ENCODE measurements at places on chromosomes 3 and 15. TPM values are rescaled to one million over a fixed set of nuclear protein-coding genes. Genes with fewer than 3 reads are reported as not detected.

- no peak for DNase-seq
Measured at GRCh38 chr3:69203631-69204314, 81.4 kb upstream of the LMOD3 start.

DNA sequence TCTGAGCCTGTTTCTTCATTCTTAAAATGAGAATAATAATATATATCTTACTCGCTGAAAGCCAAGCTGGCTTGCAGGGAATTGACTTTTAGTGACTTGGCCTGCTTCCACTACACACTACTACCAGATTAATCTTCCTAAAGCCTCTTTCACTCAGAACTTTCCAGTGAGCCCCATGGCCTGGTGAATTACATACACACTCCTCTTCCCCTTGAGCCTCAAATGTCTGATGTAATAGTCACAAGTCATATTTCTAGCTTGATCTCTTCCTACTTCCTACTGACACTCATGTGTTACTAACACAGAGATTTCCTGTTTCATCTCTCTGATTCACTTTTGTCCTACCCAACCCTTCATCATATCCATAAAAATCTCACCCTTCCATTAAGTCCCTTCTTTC lies 82.7 kb upstream of the SOX2 start:
- peak; percentile 60 for DNase-seq

- peak; percentile 70 for DNase-seq
Measured at GRCh38 chr3:108388136-108389132, 92.1 kb downstream of the HHLA2 start.

DNA sequence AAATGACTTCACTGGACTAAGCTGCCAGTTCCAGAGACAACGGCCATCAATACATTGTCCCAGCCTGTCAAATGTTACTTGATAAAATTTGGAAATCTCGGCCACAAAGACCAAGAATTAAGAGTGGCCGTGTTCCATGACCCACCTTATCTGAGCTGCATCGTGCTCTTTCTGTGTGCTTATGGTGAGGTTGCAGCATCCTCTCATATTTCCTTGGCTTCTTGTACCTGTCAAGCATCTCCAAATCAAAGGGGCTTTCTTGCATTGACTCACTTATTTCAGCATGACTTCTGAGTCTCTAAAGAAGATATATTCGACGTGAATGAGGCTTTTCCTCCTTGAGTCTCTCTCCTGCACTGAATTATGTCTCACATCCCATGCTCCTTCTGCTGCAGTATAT lies 421.7 kb downstream of the MCTP2 start:
- DNase-seq, result no peak

GRCh38 chr3:69212411-69213160 lies 90.2 kb upstream of the LMOD3 start:
- DNase-seq, result peak; percentile 87

- DNase-seq, result no peak
Measured at GRCh38 chr3:81838457-81838856, 77.0 kb upstream of the GBE1 start.

DNA sequence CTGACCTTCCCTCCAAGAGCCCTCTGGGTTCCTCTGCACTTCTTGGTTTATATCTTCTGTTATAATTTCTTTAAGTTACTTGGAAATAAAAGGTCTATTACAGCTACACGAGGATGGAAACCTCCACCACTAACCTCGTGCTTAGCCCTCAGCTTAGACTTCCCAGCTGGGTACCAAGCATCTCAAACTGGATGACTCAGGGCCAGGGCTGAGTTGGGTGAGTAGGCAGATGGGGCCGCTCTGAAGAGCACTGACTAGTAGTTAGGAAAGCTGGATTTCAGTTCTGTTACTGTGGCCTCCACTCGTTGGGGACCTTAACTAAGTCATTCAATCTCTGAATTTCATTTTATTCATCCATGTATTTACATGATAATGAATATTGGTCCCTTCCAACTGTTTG lies 1036.6 kb downstream of the IGSF11 start:
- peak; percentile 53 for DNase-seq

DNA sequence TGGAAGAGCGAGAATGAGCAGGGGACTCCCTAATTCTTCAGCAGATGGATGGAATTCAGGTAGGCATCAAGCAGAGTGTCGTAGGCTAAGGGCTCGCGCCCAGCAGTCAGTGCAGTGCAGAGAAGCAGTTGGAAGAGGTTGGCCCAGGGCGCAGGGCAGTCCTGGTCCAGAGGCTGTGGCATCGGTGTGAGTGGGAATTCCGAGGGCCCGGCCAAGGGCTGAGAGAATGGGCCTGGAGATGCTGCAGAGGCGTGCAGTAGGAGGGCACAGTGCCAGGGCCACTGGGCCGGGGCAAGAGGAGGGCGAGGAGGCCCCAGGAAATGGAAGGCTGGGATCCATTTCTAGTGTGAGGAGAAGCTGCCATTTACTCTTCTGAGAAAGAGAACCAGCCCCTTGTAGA lies 74.4 kb downstream of the AAGAB start:
- no peak for DNase-seq

- DNase-seq, result peak; percentile 22
Measured at GRCh38 chr3:125192190-125193035, 20.1 kb downstream of the SLC12A8 start.

- DNase-seq, result no peak
Measured at GRCh38 chr15:54790693-54791092, 406.0 kb downstream of the RSL24D1 start.

GRCh38 chr3:60000311-60001105 lies 950.7 kb upstream of the CFAP20DC start:
- no peak for DNase-seq

DNA sequence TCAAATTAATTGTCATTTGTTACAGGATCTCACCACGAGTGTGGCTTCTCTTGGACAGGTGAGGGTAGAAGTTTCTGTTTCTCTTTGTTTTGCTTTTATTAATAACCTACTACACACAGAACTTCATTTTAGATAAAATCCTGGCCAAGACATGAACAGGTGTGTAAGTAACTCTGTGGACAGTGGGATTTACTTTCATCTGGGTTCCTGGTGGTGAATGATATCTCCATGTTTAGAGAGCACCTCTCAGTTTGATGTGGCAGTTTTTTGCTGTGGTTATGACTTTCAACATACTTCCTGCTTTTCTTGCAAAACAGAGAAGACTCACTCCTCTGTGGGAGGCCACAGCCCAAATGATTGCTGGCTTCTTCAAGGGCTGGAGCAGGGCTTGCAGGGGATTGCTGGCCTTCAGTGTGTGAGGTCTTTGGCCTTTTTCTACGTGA lies 71.1 kb upstream of the XCR1 start:
- peak; percentile 72 for DNase-seq

GRCh38 chr15:79206940-79207339 lies 75.6 kb upstream of the ANKRD34C start:
- DNase-seq, result no peak

DNA sequence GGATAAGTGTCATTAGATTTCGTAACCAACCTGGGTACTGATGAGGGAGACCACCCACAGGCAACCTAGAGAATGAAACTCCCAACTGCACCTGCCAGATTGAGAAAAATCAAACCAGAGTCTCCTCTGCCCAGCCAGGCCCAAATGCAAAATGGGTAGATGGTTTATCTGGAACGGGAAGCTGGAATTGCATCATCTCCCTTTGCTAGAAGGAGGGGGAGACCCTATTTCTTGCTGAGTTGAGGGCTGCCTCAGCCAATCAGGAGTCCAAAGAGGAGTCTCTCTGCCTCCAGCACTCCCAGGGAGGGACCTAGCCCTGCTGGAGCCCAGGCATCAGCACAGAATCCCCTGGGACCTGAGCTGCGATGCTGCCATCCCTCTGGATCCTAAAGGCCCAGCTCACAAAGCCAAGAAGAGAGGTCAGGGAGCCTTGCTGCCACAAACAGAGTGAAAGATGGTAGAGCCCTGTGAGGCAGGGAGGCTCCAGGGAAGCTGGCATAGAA lies 8.1 kb downstream of the RMDN3 start:
- no peak for DNase-seq

DNA sequence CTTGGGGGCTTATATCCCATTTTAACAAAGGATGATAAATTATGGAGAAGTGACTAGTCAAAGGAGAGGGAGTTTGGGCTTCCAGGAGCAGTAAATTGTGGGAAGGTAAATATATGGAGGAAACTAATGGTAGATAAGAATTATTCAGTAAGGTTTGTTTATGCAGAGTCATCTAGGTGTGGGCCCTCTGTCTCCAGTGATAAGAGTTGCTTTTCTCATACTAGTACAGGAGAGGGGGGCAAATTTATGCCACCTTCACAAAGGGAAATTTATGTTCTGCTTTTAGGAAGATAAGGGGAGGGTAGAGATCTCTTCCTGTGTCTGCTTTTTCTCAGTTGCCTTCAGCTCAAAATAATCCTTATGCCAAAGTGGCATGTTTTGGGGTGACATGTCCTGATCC lies 383.7 kb upstream of the PPP2R3A start:
- DNase-seq, result no peak

- DNase-seq, result peak; percentile 97
Measured at GRCh38 chr3:184320104-184320445, 5.7 kb downstream of the EIF4G1 start.

GRCh38 chr15:70258369-70259027 lies 160.8 kb upstream of the TLE3 start:
- DNase-seq, result peak; percentile 43

- no peak for DNase-seq
Measured at GRCh38 chr15:31171731-31172130, 70.2 kb upstream of the TRPM1 start.

GRCh38 chr3:179949412-179949811 lies 87.3 kb downstream of the PEX5L start:
- DNase-seq, result no peak

- DNase-seq, result no peak
Measured at GRCh38 chr3:94481226-94481898, 418.5 kb downstream of the NSUN3 start.

- peak; percentile 72 for DNase-seq
Measured at GRCh38 chr15:29937956-29938355, 115.7 kb upstream of the TJP1 start.

GRCh38 chr3:120568598-120568997 lies 27.5 kb upstream of the NDUFB4 start:
- DNase-seq, result no peak

DNA sequence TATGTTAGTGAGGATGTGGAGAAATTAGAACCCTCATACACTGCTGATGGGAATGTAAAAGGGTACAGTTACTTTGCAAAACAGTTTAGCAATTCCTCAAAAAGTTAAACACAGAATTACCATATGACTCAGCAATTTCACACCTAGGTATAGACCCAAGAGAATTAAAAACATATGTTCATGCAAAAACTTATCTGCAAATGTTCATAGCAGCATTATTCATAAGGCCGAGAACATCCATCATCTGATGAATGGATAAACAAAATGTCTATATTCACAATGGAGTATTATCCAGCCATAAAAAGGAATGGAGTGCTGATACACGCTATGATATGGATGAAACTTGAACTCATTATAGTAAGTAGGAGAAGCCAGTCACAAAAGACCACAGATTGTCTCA lies 10.3 kb downstream of the SEC13 start:
- DNase-seq, result peak; percentile 78

DNA sequence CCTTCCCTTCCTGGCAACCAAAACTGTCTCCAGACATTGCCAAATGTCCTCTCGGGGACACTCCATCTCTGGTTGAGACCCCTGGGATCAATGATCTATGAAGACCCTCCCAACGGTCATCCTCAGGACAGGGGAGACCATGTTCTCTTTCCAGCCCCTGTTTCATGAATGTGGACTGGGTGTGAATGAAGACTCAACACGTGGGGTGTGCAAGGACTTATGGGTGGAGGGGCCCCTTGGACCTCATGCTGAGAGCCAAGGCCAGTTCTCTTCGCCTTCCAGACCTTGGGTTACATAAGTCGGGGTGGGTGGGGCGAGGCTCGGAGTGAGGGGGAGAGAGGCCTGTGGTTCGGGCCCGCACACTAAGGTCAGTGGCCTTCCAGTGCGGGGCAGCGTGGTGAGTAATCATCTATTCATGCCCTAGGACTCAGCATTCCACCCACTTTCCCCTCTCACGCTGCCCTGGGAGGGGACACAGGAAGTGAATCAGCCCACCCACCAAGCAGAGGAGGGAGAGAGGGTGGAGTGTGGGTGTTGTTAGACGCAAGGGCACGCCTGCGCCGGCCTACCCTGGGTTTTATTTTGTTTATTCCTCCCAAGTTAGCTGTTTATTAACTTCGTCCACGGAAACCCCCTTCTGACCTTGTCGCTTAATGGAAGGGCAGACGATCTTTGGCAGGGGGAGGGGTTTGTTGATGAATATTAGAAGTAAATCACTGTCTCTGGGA lies 6.7 kb downstream of the PAQR5 start:
- peak; percentile 90 for DNase-seq

DNA sequence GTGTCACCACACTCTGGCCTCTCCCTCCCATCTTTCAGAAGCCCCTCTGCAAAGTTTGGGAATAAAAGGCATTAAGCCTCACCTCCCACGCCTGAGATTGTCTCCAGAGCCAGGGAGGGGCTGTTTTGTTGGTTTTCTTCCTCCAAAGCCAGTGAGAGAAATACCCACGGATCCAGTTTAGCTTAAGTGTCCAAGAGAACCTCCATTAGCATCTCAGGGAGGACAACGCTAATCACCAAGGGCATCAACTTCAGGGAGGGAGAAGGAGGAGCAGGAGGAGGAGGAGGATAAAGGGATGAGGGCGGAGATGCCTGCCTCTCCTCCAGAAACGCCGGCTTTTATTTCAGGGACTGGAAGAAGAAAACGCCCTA lies 101.6 kb downstream of the SRGAP3 start:
- DNase-seq, result no peak

DNA sequence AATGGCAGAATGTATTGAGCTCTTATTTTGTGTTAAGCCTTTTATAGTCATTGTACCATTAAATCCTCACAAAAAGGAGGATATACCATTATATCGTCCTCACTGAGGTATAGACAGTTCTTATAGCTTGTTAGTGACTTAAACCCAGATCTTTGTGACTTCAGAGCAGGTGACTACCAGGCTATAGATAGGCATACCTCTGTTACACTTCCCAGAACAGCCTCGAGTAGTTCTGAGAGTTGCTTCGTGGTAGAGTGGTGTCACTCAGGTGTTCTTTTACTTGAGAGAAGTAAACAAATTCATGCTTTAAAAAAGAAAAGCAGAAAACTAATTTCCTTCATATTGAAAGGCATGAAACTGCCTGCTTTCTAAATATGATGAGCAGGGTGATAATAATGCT lies 59.9 kb downstream of the SEC22A start:
- DNase-seq, result no peak

- peak; percentile 40 for DNase-seq
Measured at GRCh38 chr15:101204739-101205535, 46.9 kb downstream of the CHSY1 start.

Gene LTK
- 0.19 TPM for polyA plus RNA-seq

Gene PLA2G4E
- polyA plus RNA-seq, result not detected

Gene TRH
- polyA plus RNA-seq, result not detected

Gene NKIRAS1
- 13.6 TPM for polyA plus RNA-seq

Gene MKRN2OS
- not detected for polyA plus RNA-seq

Gene C15orf62
- not detected for polyA plus RNA-seq

Gene CMTM7
- polyA plus RNA-seq, result 9.3 TPM

Gene ZKSCAN7
- 3.0 TPM for polyA plus RNA-seq

Measured in fibroblast of lung (primary cell).